ENCODE measurements at places on chromosomes 12 and 14.

- DNase-seq, result peak; percentile 76
These were observed 86.7 kb downstream of the NCOR2 start for GRCh38 chr12:124480469-124481256.

GRCh38 chr12:123995023-123995748 is 22.2 kb downstream of the ZNF664 start:
- peak; percentile 19 for DNase-seq

DNA sequence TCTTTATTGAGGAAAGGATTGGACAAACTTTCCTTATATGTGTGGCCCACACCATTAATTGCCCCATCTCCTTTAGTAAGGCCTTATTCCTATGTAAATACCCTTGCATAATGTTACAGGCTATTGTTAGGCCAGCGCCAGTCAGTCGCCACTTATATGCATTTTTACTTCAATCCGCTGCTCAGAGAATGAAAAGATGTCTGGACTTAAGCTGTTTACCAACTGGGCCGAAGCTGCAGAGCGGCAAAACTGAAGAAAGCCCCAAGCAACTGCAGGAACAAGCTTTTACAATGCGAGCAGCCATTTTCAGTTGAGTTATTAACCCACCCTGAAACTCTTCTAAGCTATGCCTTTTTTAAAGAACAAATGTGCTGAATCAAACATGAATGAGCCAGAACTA is 92.1 kb upstream of the OTX2 start:
- DNase-seq, result no peak

GRCh38 chr12:10214895-10215267 is 2.2 kb downstream of the GABARAPL1 start:
- no peak for DNase-seq

GRCh38 chr12:55019784-55020183 is at the start of gene NEUROD4:
TSS of gene NEUROD4 (plus strand) at chr12:55019974. CDS start at chr12:55026440, 6,466 bp downstream.
- no peak for DNase-seq

GRCh38 chr14:89236851-89237250 is 180.2 kb downstream of the FOXN3 start:
- no peak for DNase-seq

- no peak for DNase-seq
These were observed 37.3 kb upstream of the EVL start for GRCh38 chr14:100027771-100028490.

GRCh38 chr14:92653162-92653651 is 95.2 kb downstream of the LGMN start:
- no peak for DNase-seq

DNA sequence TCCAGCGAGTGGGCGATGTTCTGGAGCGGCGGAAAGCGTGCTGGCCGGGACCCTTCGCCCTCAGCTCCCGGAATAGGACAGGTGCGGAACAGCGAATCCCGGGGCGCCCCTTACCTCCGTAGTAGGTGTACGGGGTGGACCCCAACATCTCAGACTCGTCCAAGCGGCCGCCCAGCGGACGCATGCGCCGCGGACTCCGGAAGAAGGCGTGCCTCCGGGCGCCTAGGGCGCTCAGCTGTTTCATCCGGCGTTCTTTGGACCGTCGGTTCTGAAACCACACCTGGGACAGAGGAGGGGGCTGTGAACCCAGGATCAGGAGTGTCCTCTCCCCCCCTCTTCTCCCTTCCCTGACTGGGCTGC is 4.5 kb downstream of the LHX5 start:
- no peak for DNase-seq

- no peak for DNase-seq
These were observed 185.6 kb downstream of the TBX5 start for GRCh38 chr12:114220311-114220710.

DNA sequence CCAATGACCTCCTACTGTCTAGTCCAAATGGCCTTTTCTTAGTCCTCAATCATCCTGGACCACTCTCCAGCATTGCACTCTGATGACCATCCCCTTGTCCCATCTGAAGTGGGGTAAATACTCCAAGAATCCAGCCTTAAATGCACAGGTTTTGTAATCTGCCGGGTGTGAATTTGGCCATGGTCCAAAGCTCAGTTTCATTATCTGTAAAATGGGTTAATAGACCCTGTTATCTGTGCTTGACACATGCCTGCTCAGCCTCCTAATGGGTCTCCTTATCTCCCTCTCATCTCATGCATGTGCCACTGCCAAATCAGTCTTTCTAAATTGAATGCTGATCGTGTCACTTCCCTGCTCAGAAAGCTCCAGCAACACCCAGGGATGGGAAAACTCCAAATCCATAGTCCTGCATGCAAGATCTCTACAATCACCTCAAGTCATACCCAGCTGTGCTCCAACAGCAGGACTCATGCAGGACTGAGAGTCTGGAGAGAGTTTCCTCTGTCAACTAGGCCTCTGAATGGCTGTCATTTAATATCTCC is 22.3 kb downstream of the LGR5 start:
- DNase-seq, result no peak

All from activated CD4-positive, alpha-beta T cell treated with anti-CD3 and anti-CD28 coated beads, Interleukin-2, Interleukin-6, amounts not matched to agents 100 ng/mL and 50 ng/mL, durations not matched to agents 16 hours and 8 hours (primary cell).